ENCODE measurements at places on chromosomes 13 and 19.

DNA sequence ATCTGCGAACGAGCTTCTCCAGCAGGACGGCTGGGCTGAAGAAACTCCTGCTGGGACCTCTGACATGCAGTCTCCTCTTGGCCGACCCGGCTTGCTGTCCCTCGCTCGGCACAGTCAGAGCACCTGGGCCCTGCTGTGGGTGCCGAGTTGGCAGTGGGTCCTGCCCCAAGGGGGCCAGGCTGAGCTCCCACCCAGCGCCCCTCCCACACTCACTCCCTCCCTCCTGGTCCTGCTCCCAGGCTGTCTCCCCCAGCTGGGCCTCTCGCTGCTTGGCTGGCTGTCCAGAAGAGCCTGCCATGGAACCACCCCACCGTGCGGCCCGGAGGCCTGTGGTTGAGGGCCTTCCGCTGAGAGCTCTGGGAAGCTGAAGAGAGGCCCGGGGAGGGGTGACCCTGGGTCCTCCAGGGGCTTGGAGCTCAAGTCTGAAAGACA is 6.0 kb downstream of the AKT2 start:
- no peak for DNase-seq

- no peak for DNase-seq
These were observed 13.7 kb downstream of the LDLR start for GRCh38 chr19:11102944-11103343.

- no peak for DNase-seq
These were observed 754.0 kb downstream of the DIAPH3 start for GRCh38 chr13:59409634-59410200.

DNA sequence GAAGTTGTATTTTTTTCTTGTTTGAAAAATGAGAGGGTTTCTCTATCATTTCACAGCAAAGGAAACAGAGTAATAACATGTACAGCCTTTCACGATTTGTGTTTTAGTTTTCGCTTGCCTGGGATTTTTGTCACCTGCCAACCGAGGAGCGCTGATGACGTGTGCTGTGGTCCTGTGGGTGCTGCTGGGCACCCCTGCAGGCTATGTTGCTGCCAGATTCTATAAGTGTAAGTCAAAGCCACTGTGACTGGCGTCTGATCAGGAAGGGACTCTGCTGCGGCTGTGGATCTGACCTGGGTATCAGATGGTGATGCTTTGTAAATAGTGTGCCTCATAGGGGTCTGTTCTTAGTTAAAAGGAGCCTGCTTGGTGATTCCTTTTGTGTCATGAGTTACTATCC is 45.6 kb downstream of the TM9SF2 start:
- no peak for DNase-seq

DNA sequence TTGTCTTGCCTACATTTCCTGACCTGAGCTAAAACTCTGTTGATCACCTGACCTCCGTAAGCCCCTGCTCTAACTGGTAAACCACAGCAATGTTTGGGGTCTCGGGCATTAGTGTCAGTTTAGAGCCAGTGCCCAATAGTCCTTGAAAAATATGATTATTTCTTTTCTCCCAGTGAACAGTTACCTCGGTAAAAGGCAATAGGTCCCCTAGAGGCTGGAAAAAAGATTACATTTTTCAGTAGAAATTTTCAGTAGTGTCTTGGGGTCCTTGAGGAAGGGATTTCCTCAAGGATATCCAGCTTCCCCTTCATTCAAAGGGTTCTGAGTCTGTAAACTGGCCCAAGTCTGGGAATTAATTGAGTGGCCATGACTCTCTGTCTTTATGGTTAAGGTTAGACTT is 177.5 kb downstream of the SLC7A1 start:
- no peak for DNase-seq

DNA sequence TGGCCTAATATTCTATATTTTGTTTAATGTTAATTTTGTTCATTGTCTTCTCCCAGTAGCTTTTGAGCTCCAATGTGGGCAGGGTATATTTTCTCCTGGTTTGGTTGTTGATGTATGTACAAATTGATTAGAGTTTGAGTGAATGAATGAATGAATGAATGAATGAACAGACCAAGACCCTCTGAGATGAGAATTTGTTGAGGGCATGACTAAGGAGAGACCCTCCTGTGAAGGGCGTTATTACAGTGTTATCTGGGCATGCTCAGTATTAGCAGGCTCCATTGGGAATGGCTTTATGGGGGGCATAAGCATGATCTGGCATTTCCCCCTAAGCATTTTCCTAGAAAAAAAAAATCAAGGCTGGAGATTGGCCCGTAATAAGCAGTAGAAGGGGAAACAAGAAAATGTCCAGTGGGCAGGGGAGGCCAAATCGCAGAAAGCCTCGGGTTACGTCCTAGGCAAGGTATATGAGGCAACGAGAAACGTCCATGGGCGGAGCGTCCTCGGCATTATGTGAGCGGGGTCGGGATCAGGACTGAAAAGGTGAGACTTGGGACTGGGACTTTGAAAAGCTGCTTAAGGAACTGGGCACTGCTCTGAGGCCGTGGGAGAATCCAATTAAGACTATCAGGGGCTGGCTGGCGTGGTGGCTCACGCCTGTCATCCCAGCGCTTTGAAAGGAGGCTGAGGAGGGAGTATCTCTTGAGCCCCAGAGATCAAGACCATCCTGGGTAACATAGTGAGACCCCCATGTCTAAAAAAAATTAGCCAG is 904 bp upstream of the ARHGAP33 start:
- no peak for DNase-seq

GRCh38 chr19:18915639-18916038 is 3.5 kb downstream of the COPE start:
- DNase-seq, result no peak

All from AG09319 (cell line).